ENCODE measurements at places on chromosomes 2 and 18. TPM values are rescaled to one million over a fixed set of nuclear protein-coding genes. Genes with fewer than 3 reads are reported as not detected.

GRCh38 chr18:62026586-62026985, 133.8 kb upstream of the RNF152 start:
- H3K27ac ChIP-seq = no peak overlapping the region
- no peak for DNase-seq
- H3K4me3 ChIP-seq = no peak overlapping the region
- H3K36me3 ChIP-seq = no peaks in the 10 kb centered on the region
- no peaks in the 10 kb centered on the region for H3K4me1 ChIP-seq

- no peaks in the 10 kb centered on the region for H3K4me1 ChIP-seq
- DNase-seq = no peak
- no peaks in the 10 kb centered on the region for H3K36me3 ChIP-seq
- H3K27me3 ChIP-seq = no peaks in the 10 kb centered on the region
- no peak overlapping the region for H3K27ac ChIP-seq
Measured at GRCh38 chr2:23681356-23682140, 245.4 kb downstream of the ATAD2B start.

GRCh38 chr2:190537765-190538164, 3.2 kb upstream of the NEMP2 start:
- peaks cover 26% of the 10 kb centered on the region for H3K4me1 ChIP-seq
- no peak overlapping the region for H3K4me3 ChIP-seq
- H3K27me3 ChIP-seq = no peaks in the 10 kb centered on the region
- H3K36me3 ChIP-seq = peaks cover 47% of the 10 kb centered on the region
- H3K27ac ChIP-seq = no peak overlapping the region

DNA sequence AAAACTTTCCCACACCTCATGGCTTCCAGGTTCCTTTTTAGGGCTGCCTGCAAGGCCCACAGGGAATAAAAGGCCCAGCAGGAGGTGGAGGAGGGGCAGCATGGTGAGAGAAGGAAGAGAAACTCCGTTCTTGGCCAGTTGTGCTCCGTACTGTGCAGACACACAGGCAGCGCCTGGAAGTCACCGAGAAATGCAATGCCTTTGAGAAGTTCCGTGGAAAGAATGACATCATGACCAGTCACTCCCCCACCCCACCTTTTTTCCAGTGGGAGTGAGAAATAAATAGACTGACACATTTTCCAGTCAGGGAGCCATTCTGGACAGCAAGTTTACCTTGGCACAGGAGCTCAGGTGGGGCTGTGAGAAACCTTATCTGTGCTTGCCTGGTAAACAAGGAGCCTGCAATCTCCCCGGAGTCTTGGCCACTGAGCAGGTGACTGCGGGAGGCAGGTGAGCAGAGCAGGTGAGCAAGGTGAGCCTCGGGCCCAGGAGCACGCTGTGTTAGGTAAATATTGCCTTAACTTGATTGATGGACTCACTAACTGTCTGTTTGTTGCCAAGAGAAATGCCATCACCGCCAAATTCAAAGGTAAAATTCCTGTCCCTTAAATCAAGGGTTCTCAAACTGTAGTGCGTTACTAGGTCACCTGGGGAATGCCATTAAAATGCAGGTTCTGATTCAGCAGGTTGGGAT, 13.5 kb upstream of the LBH start:
- peaks cover 45% of the 10 kb centered on the region for H3K4me1 ChIP-seq
- H3K36me3 ChIP-seq = peaks cover 2% of the 10 kb centered on the region
- H3K27me3 ChIP-seq = no peaks in the 10 kb centered on the region
- H3K27ac ChIP-seq = no peak overlapping the region

DNA sequence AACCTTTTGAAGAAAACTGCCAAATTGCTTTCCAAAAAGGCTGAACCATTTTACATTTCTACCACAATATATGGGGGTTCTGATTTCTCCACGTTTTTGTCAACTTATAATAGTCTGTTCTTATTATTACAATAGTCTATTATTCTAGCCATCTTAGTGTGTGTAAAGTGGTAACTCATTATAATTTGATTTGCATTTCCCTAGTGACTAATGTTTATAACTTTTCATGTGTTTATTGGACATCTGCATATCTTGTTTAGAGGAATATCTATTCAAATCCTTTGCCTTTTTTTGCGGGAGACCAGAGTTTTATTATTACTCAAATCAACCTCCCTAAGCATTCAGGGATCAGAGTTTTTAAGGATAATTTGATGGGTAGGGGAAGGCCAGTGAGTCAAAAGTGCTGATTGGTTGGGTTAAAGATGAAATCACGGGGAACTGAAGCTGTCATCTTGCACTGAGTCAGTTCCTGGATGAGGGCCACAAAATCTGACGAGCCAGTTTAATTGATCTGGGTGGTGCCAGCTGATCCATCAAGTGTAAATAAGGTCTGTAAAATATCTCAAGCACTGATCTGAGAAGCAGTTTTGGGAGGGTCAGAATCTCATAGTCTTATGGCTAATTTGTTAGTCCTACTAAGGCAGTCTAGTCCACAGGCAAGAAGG, 303.4 kb upstream of the NCKAP5 start:
- peaks cover 2% of the 10 kb centered on the region for H3K27me3 ChIP-seq
- no peaks in the 10 kb centered on the region for H3K4me1 ChIP-seq
- no peak overlapping the region for H3K27ac ChIP-seq

DNA sequence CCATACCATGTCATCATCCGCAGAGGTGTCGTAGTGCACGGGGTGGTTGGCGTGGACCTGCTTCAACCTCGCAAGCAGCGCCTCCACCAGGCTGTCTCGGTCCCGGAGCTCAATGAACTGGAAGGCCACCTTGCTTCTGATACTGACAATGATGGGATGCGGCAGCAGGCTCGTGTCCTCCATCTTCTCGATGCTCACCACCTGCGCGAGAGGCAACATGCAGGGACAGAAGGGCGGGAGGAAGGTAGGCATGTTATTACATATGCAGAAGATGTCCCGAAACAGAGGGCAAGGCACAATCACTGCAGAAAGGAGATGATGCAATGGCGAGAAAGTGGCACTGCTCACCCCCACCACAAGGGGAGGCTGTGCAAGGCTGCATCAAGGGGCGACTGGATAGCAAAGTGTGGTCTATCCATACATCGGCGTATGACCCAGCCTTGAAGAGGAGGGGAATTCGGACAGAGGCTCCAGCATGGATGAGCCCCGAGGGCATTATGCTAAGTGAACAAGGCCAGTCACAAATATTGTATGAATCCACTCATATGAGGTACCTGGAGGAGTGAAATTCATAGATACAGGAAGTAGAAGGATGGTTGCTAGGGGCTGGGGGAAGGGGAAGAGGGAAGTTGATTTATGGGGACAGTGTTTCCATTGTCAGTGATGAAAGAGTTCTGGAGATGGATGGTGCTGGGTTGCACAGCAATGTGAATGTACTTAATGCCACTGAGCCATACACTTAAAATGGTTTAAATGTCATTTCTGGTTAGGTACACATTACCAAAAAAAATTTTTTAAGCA, 36.6 kb downstream of the RPL31 start:
- no peak for DNase-seq
- no peak overlapping the region for H3K27ac ChIP-seq
- no peaks in the 10 kb centered on the region for H3K27me3 ChIP-seq
- no peaks in the 10 kb centered on the region for H3K4me1 ChIP-seq
- H3K4me3 ChIP-seq = no peak overlapping the region

DNA sequence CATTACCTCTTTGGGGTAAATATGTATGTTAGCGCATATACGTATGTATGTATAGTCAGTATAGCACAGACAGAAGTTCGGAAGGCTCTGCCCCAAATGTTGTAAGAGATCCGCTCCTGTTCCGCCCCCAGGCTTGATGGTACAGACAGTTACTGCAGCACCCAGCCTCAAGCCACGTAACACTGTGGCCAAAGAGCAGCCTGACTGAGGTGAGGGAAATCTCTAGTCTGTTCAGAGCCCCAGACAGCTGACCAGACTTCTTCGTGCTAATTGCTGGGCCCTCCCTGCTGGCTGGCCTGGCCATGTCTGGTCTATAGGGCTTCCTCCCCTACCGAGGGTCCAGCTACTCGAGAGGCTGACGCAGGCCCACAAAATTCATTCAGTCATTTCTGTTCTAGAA, 7.8 kb downstream of the CRACDL start:
- no peaks in the 10 kb centered on the region for H3K36me3 ChIP-seq
- H3K4me3 ChIP-seq = no peak overlapping the region
- DNase-seq = no peak
- H3K27me3 ChIP-seq = peaks cover 21% of the 10 kb centered on the region

GRCh38 chr2:212854116-212854515, 297.3 kb downstream of the IKZF2 start:
- H3K4me3 ChIP-seq = no peak overlapping the region
- H3K27ac ChIP-seq = no peak overlapping the region
- DNase-seq = no peak

DNA sequence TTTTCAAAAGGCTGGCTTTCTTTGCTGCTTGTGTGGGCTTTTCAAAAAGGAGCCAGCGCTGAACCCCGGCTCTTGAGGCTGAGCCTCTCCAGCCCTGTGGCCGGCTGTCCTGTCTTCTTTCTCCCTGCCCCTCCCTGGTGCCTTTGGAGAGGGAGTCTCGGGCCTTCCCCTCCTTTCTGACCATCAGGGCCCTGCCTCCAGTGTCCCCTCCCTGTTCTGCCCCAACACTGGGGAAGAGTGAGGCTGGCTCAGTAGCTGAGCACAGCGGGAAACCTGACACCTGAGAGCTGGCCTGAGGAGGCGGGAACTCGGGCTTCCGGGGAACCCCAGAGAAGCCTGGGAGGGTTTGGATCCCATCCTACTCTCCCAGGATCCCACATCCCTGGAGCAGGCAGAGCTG, 232.1 kb downstream of the LOXHD1 start:
- DNase-seq = no peak
- peaks cover 4% of the 10 kb centered on the region for H3K27me3 ChIP-seq
- H3K4me3 ChIP-seq = no peak overlapping the region
- H3K4me1 ChIP-seq = no peaks in the 10 kb centered on the region

DNA sequence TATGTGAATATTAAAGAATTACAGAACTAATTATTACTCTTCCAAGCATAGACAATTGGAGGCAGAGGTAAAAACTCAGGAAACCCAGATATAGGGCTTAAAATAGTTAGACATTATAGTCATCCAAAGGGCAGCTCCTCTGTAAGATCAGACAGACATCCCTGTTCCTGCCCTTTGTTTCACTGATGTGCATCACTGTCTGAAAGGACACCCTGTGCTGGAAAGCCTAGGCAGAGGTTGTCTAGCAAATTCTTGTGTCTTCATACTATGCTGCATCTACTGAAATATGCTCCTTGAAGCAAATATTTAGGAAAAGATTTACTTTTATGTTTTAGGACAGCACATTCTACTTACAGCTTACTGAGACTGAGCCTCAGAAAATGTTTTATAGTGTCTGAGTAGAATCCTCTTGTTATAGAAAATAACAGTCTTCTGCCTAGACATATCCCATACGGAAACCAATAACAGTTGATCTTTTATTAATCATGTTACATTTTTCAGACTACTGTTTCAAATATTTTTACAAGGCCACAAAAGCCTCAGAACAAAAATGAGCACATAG, 977.3 kb upstream of the CDH2 start:
- no peak for DNase-seq
- H3K4me3 ChIP-seq = no peak overlapping the region
- H3K4me1 ChIP-seq = no peaks in the 10 kb centered on the region

DNA sequence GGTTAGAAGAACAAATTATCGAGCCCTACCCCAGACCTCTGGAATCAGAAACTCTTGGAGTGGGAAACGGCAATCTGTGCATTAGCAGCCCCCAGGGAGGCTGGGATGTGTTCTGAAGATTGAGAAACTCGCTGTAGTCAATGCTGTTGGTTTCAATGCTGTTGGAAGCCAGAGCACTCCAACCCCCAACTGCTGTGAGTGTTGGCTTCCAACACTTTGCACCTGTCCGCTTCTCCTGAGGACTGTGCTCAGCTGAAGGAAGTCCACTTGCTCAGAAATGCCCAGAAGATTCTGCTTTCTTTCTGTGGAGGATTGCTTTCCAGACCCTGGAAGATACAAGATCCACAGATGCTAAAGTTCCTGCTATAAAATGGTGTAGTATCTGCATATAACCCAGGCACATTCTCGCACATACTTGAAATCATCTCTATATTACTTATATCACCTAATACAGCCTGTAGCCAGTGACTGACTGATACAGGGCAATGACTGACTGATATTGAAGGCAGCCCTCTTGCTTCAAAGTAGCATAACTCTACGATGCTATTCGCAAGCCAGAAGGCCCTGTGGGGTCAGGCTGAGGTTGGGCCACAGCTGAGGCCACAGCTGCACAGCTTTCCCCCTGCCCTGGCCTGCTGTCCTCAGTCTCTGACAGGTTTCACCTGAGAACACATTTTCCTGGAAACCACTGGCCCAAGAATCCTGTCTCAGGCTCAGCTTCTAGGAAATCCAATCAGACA, 757.7 kb upstream of the ID2 start:
- DNase-seq = no peak
- H3K27me3 ChIP-seq = no peaks in the 10 kb centered on the region
- H3K4me3 ChIP-seq = no peak overlapping the region

DNA sequence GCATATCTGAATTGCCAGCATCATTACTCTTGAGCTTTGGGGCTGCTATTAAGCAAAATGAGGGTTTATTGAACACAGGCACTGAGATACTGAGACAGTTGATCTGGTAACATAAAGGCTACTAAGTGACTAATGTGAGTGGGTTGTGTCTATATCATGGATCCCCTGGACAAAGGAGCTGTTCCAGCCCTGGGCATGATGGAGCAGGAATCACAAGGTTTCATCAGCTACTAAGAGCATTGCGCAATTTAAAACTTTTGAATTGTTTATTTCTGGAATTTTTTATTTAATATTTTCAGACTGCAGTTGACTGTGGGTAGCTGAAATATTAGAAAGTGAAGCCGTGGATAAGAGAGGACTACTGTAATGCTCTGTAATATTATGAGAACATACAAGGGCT, 73.5 kb downstream of the MGAT5 start:
- H3K4me1 ChIP-seq = peaks cover 41% of the 10 kb centered on the region
- H3K36me3 ChIP-seq = peaks cover 20% of the 10 kb centered on the region
- DNase-seq = no peak

GRCh38 chr18:52937840-52938239, 597.8 kb downstream of the DCC start:
- no peaks in the 10 kb centered on the region for H3K4me1 ChIP-seq
- no peaks in the 10 kb centered on the region for H3K27me3 ChIP-seq
- no peaks in the 10 kb centered on the region for H3K36me3 ChIP-seq

DNA sequence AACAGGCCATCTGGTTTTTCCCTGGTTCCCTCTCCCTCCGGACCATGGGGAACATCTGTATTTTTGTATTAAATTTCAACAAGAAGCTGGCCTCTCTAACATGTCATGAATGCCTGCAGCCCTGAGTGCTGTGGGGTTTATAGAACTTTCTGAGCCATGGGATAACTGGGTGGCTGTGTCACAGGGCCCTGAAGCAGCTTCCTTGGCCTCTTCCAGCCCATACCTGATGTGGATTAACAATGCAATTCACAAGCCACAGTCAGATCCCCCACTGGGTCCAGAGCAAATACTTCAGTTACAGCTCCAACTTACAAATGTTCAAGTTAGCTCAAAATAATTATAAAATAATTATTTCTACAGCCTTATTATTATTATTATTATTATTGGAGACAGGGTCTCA, 307.8 kb upstream of the CELF4 start:
- no peaks in the 10 kb centered on the region for H3K36me3 ChIP-seq

The SRD5A2 gene
- not detected for total RNA-seq

The WNT10A gene
- 0.18 TPM for total RNA-seq

The CDH2 gene
- 0.16 TPM for total RNA-seq
